ENCODE measurements at places on chromosomes 5 and 9.

DNA sequence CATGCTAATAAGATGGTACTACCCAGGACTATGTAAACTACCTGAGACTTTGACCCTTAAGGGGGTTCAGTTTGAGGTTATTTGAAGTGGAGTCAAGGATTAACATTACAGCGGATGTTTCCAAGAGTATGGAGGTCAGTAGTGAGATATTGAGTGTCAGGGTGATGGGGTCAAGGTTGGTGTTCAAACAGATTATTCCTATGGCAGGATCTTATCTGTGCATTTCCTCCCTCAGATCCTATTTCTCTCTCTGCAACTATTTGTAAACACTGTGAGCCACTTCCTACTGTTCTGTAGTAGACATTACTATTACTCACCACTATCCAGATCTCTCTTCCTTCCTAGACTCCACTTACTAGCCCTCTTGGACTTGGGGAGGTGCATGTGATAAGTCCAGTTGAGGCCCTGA is 54.0 kb upstream of the STOM start:
- DNase-seq, result no peak

- no peak for DNase-seq
Observed at GRCh38 chr5:66312266-66312665, 168.2 kb downstream of the SREK1 start.

DNA sequence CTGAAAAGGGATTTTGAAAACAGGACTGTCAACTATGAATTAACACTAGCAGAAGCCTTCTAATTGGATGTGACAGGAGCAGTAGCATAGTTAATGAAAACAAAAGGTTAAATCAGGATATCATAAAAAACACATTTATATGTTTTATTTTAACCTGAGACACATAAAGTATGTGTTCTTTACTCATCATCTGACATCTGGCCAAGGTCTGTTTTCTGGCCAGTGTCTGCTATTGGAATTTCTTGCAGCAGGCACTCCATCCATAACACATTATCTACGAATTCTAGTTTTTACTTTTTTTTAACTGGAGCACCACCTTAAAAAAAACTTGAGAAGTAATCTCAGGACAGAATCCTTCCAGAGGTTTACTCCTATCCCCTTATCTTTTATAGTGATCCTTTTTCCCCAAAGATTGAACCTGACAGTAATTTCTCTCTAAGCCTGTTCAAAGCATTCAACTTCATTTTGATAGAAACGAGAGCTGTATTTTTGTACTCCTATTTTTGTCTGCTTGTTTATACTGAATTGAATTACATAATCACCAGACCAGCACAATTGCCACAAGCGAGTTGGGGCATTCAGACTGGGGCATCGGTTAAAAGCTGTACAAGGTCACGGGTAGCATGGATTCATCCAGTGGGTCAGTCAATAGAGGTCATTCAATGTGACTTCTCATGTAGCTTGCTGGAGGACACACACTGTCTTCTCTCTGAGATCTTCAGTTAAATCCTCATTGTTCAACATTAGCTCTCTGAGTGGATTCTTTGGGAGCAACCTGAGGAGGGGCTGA is 205.6 kb upstream of the CLINT1 start:
- DNase-seq, result no peak

- no peak for DNase-seq
Observed at GRCh38 chr5:83428890-83429289, 42.7 kb upstream of the VCAN start.

- no peak for DNase-seq
Observed at GRCh38 chr9:75033791-75034473, 5.8 kb upstream of the CARNMT1 start.

GRCh38 chr5:178538741-178539229 is 51.4 kb downstream of the COL23A1 start:
- peak; percentile 10 for DNase-seq

DNA sequence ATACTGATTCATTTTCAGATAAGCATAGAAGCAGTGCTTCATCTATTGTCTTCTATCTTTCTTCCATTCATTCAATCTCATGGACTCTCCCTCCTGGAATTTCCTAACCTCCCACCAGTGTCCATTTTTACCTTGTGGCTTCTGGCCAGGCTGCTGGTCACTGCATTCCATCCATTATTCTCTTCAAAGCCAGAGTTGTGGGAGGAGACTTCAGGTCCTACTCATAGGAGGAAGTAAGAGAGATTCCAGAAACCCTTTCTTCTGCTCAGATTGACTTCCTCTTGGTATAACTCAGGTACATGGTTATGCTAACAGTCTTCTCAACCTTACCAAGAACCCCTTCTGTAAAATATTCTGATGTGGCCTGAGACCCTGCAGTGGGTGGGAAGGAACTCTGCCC is 153.3 kb upstream of the SLC12A2 start:
- peak; percentile 63 for DNase-seq

GRCh38 chr5:145345511-145346287 is 489.4 kb downstream of the PRELID2 start:
- peak; percentile 68 for DNase-seq

- DNase-seq, result no peak
Observed at GRCh38 chr9:101414839-101415238, 16.2 kb downstream of the ZNF189 start.
